ENCODE measurements at places on chromosomes 1 and 21.

GRCh38 chr1:184143449-184143848, 91.9 kb downstream of the TSEN15 start:
- DNase-seq, result no peak

DNA sequence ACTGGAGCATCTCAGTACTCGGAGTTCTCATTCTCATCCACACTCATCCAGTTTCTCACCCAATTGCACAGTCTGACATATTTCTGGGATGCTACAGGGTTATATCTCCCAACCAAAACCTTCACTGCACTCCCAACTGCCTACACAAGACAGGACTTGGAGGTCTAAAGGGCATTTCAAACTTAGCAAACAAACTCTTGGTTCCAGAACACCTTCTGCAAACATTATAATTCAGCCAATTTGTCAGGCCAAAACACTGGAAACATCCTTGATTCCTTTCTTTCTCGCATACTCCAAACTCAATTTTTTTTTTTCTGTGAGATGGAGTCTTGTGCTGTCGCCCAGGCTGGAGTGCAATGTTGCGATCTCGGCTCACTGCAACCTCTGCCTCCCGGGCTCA, 7.9 kb downstream of the SLAMF1 start:
- no peak for DNase-seq

DNA sequence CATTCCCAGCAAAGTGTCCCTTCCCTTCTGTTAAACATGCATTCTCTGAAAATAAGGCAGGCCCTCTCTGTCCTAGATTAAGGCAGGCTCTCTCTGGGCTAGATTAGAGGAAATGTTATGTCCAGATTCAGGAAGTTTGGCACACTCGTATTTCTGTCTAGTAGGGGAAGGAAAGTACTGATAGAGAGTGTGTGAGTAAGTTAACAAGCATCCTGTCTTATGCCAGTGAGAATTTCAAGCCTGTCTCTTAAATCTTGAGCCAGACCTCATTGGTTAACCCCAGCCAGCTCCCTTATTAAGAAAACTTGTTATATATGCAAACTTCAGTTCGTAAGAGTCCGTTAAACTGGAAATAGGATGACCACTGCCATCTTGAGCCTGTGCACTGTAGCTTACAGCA, 31.6 kb downstream of the IGSF5 start:
- no peak for DNase-seq

DNA sequence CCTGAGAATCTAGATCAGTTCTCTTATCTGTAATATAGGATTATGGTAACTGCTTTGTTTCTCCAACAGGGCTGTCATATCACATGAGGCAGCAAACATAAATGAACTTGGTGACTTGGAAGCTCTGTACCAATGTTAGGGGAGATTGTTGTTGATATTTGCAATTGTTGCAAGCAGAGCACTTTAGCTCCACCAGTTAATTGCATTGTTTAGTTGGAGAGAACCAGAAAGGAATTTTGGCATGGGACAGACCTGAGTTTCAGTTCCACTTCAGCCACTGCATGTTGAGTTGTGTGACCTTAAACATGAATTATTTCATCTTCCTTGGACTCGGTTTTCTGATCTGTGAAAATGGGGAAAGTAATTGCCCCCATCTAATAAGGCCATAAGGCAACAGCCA, 142.3 kb upstream of the JUN start:
- no peak for DNase-seq

DNA sequence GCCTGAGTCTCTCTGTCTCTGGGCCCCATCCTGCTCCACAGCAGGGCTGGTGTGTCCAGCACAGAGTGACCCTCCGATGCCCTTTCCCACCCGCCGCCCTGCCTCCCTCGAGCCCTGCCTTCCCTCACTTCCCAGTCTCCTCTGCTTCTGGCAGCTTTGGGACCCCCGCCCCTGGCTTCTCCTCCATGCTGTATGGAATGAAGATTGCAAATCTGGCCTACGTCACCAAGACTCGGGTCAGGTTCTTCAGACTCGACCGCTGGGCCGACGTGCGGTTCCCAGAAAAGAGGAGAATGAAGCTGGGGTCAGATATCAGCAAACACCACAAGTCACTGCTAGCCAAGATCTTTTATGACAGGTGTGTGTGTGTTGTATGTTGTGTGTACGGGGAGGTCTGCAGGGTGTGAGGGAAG, 14.3 kb downstream of the MOV10 start:
- DNase-seq, result no peak

- DNase-seq, result peak; percentile 32
Measured at GRCh38 chr1:25922056-25922970, 16.1 kb upstream of the STMN1 start.

DNA sequence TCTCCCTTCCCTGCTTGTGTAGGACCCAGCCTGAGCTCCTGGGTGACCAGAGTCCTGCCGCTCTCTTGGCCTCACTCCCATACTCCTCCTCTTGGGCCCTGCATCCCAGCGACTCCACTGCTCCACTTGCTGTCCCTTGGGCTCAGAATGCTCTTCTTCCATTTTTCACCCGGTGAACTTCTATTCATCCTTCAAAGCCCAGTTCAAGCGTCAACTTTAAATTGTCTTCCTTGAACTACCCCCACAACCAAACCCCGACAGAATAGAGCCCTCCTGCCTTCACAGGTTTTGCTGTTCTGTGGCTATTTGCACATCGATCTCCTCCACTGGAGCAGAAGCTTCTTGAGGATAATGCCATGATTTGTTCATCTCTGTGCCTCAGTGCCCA, 215.4 kb upstream of the EDN2 start:
- no peak for DNase-seq

- DNase-seq, result peak; percentile 15
Measured at GRCh38 chr21:32940079-32941014, 85.4 kb upstream of the OLIG2 start.

- no peak for DNase-seq
Measured at GRCh38 chr21:39867198-39867650, at the start of gene PCP4. PCP4 (plus strand) TSS chr21:39867438; CDS start chr21:39867502, 64 bp downstream.

- DNase-seq, result no peak
Measured at GRCh38 chr1:86706018-86706635, 1.8 kb downstream of the SH3GLB1 start.

DNA sequence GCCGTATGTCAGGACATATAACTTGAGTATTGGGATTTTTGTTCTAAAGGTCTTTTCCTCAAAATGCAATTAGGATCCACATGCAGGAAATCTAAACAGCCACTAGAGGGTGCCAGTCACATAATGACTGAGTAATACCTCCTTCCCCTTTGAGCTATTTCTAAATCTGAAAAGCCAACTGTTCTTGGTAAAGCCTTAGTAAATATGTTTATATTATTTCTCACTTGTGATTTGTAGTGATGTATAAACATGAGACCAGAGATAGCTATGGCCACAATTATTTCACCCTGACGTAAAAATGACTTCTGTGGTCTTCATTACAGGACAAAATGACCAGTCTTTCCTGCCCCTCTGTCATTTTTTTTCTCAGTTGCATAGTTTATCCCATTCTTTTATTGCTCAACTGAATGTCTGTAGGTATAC, 41.0 kb upstream of the DR1 start:
- DNase-seq, result peak; percentile 11

- DNase-seq, result no peak
Measured at GRCh38 chr1:206108635-206109034, 8.6 kb downstream of the AVPR1B start.

GRCh38 chr1:201311356-201312011, 28.2 kb downstream of the PKP1 start:
- no peak for DNase-seq

- no peak for DNase-seq
Measured at GRCh38 chr1:22916471-22916820, 56.2 kb downstream of the LACTBL1 start.

- DNase-seq, result no peak
Measured at GRCh38 chr1:195898924-195899323, 709.3 kb downstream of the KCNT2 start.

DNA sequence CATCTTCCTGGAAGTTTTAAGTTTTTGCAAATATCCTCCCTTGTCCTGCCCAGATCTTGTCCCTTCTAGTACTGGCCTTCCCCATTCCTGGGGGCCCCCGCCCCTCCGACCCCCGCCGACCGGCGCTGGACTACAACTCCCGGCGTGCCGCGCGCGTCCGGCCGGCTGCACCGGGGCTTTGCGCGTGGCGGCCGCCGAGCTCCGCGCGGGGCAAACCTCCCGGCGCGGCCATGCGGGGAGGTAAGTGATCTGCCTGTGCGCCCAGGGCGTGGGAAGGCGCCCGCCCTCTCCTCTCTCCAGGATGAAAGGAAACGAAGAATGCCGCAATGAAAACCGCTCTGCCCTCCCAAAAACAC, 3.2 kb upstream of the SAMD13 start:
- peak; percentile 15 for DNase-seq

GRCh38 chr1:41859686-41860085, 59.0 kb downstream of the HIVEP3 start:
- DNase-seq, result no peak

GRCh38 chr1:243946946-243947345, 96.9 kb upstream of the AKT3 start:
- DNase-seq, result peak; percentile 6

DNA sequence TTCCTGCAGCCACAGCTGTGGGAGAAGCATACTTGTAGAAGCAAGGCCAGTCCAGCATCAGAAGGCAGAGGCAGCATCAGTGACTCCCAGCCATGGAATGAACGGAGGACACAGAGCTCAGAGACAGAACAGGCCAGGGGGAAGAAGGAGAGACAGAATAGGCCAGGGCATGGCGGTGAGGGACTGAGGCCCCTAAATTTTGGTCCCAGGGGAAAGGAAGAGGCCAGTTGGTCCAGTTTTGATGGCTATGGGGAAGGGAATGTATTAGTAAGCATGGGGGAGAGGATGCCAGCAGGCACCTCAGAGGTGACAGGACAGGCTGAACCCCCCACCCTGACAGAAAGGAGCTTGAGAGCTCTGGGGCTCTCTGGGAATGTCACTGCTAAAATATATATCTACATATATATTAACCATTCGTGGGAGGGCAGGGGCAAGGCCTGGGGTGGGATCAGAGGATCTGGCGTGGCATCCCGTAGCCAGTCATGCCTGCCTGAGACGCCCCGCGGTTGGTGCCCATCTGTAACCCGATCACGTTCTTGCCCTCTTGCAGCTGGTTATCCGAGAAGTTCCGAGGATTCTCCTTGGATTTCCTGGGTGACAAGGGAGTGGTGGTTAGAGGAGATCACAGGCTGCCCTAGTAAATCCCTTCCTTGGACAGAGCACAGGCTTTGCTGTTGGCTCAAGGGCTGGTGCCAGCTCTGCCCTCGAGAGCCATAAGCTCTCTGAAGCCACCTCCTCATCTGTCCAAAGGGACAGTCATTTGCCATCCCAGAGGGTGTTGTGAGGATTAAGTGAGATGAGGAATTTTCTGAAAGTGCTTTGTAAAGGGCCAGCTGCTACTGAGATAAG, 6.7 kb downstream of the TAGLN2 start:
- DNase-seq, result no peak

DNA sequence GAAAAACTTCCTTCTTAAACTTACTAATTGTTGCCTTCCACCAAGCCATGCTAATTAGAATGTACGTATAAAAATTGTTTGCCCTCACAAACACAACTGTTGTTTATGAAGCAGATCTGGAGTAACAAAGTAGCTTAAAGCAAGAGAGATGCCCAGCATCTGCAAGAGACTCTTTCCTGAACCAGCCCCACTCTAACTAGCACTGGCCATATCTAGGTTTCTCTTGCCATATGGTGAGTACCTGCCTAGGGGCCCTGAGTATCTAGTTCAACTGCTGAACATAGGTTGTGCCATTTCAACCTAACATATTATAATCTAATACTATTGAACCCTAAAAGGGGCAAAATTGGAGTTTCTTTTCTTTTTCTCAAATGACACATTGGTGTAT, 883.4 kb upstream of the B3GALT2 start:
- no peak for DNase-seq

DNA sequence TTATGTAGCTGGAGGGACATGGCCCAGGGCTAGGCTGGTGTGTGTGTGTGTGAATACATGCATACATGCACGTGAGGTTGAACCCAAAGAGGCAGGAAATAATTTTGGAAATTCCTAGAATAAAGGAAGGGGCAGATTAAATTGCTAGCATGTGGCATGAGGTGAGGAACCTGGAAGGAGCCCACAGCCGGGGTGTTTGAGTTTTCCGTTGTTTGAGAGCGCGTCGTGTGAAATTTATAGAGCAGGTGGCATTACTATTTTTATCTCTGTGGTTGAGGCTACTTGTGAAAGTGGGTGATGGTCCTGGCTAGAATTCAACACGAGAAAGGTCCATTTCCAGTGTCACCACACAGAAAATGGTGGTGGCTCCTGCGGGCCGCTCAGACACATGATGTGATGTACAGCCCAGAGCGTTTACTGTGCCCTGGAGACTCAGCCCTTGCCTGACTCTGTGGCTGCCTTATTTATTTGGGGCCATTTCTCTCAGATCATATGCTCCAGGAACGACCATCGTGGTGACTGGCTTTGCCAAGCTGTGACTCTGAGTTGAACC, 48.0 kb downstream of the BACE2 start:
- DNase-seq, result no peak

- DNase-seq, result peak; percentile 73
Measured at GRCh38 chr1:21659099-21659923, 9.8 kb downstream of the RAP1GAP start.

DNA sequence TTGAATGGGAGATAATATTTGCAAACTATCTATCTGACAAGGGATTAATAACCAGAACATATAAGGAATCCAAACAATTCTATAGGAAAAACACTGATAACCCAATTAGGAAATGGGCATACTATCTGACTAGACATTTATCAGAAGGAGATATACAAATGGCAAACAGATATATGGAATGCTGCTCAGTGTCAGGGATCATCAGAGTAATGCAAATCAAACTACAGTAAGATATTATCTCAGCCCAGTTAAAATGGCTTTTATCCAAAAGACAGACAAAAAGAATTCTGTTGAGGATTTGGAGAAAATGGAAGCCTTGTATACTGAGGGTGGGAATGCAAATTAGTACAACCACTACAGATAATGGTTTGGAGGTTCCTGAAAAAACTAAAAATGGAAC, 758.0 kb upstream of the B3GALT2 start:
- no peak for DNase-seq

- DNase-seq, result peak; percentile 22
Measured at GRCh38 chr1:150281221-150281757, 1.1 kb upstream of the CIART start.

- DNase-seq, result no peak
Measured at GRCh38 chr1:88321706-88322105, 362.4 kb upstream of the PKN2 start.

- DNase-seq, result no peak
Measured at GRCh38 chr1:64745986-64746940, 1.4 kb downstream of the RAVER2 start.

GRCh38 chr1:25503551-25504426, 39.6 kb upstream of the LDLRAP1 start:
- DNase-seq, result peak; percentile 54

Measured in T-helper 9 cell (primary cell).